Activated CD8-positive, alpha-beta memory T cell treated with anti-CD3 and anti-CD28 coated beads for 24 hours (primary cell): ENCODE measurements at places on chromosomes 12 and 14.

DNA sequence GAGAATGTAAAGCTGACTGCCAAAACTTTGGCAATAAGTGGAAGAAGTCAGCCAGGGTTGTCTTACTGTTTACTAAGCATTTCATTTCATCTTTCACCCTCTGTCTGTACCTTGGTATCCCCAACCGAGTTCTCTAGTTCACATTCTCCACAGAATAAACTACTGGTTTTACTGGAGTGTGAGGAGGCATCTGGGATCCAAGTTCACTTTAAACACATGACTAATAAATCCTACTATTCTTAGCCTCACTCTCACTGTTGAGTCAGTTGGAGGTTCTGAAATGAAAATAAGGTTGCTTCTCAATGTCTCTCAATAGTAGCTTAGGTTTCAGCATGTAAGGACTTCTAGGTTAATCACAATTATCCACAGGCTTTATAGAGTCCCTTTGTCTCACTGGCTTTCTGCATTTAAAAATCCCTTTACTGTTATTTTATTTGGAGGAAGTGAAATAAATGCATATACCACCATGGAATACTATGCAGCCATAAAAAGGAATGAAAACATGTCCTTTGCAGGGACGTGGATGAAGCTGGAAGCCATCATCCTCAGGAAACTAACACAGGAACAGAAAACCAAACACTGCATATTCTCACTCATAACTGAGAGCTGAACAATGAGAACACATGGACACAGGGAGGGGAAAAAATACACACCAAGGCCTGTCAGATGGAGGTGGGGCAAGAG is 95.8 kb downstream of the EPS8 start:
- no peak for DNase-seq

- no peak for DNase-seq
These were observed 53.7 kb downstream of the EFCAB11 start for GRCh38 chr14:89900802-89901201.

DNA sequence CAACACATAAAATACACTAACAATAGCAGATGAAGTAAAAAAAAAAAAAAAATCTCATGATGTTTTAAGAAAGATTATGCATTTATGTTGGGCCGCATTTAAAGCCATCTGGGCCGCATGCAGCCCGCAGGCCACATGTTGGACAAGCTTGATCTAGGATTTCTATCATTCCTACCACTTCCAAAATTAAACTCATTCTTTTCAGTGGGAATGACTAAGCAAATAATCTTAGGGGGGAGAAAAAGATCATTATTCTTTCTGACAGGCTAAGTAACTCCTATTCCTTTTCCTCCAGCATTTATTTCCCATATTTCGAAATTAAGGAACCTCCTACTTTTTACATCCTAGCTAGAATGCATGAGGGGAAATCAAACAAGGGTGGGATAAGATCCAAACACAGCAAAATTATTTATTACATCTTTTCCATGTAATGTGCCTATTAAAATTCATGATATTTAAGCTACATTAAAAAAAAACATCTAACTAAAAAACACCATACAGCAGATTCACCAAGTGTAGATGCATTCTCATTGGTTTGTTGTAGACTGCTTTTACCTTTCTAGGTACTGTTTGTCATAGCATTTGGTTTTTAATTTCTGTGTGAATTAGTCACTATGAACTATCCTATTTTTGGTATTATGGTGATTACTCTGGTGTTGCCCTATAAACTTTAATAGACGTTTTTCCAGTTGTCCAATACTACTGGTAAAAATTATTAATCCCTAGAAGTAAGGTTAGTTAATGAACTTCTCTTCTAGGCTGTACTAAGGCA is 76.1 kb downstream of the RASSF8 start:
- no peak for DNase-seq

DNA sequence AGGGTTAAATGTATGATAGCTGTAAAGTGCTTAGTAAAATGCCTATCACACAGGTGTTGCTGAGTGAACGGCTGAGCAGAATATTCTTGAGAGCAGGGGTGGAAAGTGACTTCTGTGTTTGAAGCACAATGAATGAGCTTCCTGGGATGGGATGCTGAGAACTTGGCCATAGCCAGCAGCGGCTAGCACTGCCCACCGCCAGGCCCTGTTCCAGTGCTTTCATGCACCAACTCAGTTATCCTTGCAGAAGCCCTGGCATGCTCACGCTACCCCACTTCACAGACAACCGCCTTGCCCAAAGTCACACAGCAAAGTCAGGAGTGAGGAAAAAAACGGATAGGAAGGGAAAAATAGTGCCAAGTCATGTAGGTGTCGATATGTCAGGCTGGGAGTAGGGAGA is 10.9 kb downstream of the DYNC1H1 start:
- DNase-seq, result no peak

DNA sequence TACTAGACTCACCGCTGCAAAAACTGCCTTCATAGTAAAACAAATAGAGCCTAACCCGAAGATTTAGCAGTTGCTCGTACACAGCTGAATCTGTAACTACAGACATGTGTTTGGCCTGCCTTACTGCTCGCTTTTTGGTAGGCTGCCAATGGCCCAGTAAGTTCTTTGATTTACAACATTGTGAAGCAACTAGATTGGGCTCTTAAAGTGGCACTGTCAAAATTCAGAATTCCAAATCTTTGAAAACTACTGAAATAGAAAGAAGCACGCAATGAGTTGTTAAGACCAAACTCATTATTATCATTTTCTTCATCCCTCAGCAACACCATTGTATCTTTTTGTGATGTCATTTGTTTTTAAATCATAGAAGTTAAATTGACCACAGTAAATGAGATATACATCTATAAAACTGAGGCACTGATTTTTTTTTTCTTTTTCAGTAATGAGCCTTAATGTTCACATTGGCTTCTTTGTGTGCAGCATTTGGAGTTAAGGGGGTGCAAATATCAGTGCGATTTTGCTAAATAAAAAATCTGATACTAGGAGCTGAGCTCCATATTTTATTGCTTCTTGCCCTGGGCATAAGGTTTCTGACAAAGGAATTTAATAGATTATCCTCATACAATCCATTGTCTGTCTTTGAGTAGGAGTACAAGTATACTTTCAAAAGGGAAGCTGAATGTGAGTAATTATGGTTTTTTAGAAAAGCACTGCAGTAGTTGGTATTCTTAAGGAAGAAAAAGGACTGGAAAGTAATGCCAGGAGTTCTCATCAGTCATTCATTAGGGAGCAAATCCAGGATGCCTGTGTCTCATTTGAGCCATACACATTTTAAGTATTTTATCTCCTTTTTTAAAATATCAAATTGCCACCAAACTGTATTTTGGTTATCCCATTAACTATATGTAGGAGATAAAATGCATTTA is 138.5 kb downstream of the KICS2 start:
- no peak for DNase-seq

DNA sequence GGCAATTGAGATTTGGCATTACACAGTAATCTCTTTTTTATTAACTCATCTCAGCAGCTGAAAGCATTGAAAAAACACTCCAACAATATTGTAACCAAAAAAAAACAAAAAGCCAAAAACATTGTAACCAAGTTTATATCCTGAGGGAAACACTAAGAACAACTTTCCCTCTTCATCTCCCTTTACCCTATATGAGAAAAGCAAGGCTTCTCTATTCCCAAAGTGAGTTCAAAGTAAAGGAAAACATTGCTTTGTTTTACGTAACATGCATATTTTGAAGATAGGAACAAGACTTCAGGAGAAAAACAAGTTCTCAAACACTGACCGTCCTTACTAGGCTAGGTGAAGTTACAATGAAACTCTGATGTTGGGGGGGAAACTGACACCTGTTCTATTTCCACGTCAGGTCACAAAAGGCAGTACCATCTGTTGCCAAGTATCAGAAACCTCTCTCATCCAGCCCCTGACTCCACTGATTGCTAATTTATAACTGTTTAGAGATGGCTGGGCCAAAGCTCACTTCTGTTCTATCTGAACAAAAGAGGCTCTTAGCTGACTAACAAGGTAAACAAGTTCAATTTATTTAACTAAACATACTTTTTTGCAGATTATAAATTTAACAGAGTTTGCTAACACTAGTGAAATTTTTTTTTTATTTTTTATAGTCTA is 67.9 kb upstream of the PLXNC1 start:
- no peak for DNase-seq

DNA sequence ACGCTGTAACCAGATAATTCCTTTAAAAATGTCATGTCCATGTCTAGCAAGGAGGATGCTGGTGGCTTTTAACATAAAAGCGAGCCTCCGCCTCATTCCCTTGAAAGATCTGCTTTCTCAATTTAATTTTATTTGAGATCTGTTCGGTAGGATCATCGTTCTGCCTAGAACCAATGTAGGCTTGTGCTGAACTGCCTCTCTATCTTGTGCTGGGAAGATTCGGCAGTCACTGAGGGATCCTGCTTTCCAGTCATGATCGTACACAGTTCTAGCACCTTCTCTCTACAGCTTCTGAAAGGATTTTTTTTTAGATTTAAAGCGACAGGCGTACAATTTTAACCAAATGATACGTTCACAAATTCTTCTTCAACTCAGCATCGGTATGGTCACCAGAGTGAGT is 54.3 kb downstream of the PEBP1 start:
- no peak for DNase-seq

GRCh38 chr12:91935296-91935695 is 210.3 kb downstream of the BTG1 start:
- DNase-seq, result no peak

DNA sequence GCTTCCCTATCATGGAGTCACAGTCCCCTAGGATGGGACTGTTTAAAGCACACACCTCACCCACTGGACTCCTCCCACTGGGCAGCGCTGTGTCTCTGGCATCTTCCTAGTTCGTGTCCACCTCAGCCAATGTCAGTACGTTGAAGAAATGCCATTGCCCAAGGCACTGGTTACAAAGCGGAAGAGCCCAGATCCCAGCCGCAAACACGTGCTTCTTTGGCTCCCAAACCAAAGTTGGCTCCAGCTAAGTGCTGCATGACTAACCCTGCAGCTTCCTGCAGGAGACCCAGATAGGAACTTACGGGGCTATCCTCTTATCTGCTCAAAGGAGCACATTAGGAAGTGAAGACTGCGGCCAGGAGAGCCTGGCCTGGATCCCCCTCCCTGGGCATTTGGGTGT is 9.3 kb downstream of the SYNE3 start:
- DNase-seq, result no peak

DNA sequence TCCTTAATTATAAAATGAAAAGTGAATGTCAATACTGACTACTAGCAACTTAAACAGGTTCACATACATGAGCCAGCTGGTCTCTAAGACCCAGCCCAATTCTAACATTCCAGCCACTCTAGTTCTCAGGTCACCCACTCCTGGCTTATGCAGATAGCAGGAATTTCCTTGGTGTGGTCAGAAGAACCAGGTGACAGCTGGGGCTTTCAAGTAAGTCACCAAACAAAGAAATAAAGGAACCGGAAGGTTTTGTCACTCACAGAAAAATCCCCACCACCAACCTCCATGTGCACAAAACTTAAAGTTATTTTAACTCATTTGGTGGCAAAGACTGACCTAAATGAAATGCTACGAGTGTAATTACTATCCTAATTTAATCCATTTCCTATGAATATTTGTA is 129.6 kb upstream of the CDKN3 start:
- DNase-seq, result no peak

- DNase-seq, result no peak
These were observed 75.0 kb downstream of the RFLNA start for GRCh38 chr12:124369827-124370378.

- DNase-seq, result no peak
These were observed 32.7 kb upstream of the LRTM2 start for GRCh38 chr12:1787714-1788113.

DNA sequence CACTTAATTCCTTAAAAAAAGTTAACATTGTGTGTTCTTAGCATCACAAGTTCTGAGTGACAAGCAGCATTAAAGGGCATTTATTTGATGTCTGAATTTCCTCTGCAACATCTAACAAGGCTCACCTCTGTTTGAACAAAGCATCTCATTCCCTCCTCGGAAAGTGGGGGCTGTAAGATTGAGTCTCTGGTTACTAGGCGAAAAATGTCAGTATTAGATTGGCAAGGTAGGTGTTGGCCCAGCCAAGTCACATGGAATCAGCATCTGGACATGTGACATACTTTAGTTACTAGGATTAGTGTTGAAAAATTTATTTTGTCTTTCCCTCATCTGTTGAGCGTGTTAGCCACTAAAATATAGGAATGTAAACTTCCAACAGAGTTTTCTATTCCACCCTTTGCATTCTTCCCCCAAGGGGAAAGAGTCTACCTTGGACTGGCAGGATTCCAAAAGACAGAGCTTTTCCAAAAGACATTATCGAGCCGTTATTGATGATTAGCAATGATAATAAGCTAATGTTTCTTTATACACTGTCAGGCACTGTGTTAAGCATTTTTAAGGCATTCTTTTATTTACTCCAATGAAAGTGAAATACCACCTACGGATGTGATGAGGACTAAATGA is 194.9 kb upstream of the BTG1 start:
- DNase-seq, result no peak

DNA sequence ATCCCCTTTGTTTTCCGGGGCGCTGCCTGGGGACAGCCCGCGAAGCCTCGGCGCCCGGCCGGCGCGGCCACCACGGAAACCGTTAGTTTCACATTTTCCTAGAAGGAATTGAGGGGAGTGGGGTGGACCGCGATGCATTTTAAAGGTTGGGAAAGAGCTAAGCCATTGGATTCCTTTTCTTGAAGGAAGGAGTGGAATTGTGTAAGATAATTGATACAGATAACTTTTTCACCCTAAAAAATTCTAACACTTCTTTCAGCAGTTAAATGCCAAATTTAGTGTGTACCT is 137.1 kb downstream of the MON2 start:
- no peak for DNase-seq

- no peak for DNase-seq
These were observed 29.2 kb upstream of the CHST11 start for GRCh38 chr12:104427547-104427938.

DNA sequence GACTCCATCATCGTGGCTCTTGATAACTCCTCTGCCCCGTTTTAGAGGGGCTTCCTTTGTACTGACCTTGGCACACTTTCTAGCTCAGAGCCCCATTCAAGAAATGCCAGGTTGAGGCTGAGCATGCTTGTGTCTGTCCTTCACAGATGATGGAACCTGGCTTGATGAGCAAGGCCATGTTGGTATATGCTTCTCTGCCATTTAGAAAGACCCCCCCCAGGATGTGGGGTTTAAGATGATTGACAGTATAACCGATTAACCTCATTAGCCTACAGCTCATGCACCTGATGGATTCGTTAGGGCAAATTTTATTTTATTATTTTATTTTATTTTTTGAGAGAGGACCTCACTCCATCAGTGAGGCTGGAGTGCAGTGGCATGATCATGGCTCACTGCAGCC is 21.0 kb downstream of the BATF start:
- no peak for DNase-seq

DNA sequence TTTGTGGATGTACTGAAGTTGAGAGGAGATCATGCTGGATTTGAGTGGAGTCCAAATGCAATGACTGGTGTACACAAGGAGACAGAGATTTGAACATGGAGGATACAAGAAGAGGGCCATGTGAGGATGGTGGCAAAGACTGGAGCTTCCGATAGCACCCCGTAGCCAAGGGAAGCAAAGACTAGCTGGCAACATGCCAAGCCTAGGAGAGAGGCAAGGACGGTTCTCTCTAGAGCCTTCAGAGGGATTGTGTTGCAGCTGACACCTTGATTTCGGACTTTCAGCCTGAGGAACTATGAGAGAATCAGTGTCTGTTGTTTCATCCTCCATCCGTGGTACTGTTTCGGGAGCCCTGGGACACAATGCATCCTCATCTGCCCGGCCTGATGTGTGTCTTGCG is 202.5 kb downstream of the SLC15A4 start:
- no peak for DNase-seq

GRCh38 chr12:111482462-111482861 is 76.7 kb downstream of the SH2B3 start:
- no peak for DNase-seq
